ENCODE measurements at places on chromosomes 12 and 14. TPM values are rescaled to one million over a fixed set of nuclear protein-coding genes. Genes with fewer than 3 reads are reported as not detected.

GRCh38 chr12:131897875-131898274, 3.5 kb downstream of the ULK1 start:
- DNase-seq, result peak; percentile 79

The CLEC2B gene
- 11.5 TPM for total RNA-seq

GRCh38 chr14:102870994-102871831, 51.2 kb upstream of the AMN start:
- DNase-seq, result no peak

- DNase-seq, result peak; percentile 98
Measured at GRCh38 chr12:122021822-122022392, at the start of gene BCL7A. BCL7A (plus strand) TSS chr12:122021884; CDS start chr12:122022092, 208 bp downstream.

DNA sequence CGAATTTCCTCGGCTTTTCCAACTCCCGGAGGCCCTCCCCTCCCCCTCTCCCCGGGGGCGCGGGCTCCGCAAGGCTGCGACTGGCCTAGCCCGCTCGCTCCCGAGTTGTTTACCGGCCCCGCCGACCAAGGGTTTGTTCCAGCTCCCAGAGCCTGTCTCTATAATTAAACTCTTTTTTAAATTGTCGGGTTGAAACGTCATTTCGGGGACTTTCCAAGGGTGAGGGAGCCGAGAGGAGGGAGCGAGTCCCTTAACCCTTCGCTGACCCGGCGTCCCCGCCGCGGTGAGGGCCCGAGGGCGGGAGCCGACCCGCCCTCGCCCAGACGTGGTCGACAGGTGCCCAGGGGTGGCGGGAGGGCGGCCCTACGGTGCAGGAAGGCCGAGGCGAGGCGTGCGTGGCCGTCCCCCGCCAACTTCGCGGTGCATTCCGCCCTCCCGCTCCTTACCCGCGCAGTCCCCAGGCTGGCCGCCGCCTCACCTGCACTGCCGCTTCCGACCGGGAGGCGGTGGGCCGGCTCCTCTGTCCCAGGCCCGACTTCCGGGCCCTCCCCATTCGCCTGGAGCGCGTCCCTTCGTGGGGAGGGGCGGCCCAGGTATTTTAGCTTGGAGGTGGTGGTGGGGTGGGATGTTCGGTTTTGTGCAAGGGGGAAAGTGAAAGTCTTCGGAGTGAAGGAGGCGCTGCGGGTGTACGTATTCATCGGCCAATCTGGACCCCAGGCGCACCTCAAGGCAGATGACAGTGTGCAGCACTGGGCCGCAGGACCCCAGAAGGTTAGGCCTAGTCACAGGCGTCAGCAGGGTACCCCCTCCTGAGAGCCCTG, 2.9 kb upstream of the ZFP36L1 start:
- peak; percentile 89 for DNase-seq

The TSPAN11 gene
- total RNA-seq, result 10.0 TPM

DNA sequence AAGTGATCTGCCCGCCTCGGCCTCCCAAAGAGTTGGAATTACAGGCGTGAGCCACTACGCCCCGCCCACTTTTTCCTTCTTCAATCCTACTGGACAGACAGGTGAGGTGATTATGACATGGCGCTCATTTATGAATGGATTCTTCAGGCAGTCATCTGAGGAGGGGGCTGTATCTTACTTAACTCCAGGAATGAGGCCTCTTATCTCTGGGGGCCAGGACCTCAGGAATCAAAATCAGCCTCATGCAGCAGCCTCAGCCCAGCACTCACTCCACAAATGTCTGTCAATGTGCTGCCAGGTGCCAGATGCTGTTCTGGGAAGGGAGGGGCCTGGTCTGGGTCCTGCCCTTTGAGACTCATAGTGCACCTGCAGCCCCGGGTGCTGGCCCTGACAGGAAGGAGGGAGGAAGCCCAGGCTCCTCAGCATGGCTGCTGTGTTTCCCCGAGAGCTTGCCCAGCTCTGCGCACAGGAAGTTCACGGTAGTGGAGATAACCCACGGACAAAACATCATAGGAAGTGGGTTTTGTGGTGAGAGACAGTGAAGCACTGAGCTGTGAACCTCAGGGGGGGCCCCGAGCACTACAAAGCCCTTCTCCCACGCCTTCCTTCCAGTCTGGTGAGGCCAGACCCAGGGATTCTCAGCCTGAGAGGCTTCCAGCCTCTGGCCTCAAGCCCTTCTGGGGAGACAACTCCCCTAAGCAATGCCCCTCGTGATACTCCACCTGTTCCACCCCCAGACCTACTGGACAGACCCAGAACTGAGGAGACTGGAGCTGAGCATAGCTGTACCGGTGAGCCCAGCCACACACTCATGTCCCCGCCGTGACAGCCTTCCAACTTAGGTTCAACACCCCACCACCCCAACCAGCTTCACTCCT, 22.3 kb downstream of the GALNT6 start:
- no peak for DNase-seq

DNA sequence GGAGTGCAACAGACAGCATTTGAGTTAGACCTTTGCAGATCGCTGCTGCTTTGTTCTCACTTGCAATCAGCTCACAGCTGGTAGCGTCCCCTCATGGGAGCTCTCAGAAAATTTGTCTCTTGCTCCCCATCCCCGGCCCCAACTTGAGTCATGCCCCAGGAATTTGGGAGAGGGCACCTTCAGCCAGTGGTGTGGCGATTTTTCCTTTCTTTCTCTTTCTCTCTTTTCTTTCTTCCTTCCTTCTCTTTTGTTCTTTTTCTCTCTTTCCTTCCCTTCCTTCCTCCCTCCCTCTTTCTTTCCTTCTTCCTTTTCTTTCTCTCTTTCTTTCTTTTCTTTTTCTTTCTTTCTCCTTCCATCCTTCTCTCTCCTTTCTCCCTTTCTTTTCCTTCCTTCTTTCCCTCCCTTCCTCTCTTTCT, 34.2 kb upstream of the MAP1LC3B2 start:
- DNase-seq, result peak; percentile 66

DNA sequence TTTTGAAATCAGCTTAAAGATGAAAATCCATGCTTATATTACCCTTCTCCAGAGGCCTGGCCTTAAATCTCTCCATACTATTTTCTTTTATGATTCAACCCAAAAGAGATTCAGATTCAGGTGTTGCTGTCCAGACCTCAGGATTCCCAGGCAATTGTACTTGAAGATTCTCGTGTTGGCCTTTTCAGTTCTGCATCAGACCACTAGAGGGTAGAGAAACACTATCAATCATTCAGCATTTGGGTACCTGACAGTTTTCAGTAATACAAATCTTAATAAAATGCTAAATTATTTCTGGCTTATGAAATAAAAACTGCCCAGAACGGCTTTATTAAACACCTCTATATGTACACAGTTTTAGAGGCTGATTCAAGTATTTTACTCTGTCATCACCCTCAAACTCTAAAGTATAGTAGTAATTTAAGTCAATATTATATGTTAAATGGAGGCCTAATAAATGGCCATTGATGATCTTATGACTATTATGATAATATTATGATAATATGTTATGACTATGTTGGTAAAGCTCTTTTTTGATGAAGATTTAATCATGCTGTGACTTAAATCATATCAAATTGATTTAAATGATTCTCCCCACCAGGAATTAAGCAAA, 301.1 kb downstream of the DUSP6 start:
- DNase-seq, result peak; percentile 65

The PRMT5 gene
- 56.3 TPM for total RNA-seq

The PHETA1 gene
- 8.3 TPM for total RNA-seq

DNA sequence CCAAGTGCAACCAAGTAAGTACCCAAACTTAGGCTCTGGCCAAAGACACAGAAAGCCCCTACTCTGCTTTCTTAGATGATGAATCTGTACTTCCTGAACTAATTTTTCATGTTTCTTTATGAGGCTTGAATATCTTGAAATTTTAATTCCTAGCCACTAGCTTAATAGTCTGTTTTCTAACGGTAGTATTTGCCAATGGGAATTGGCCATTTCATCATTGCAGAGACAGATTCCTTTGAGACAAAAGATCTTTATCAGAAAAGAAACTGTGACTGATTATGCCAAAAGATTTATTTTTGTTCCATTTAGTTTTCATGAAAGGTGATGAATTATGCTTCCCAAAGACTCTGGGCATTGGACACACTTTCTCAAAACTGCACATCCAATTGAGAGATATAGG, 48.7 kb downstream of the DAD1 start:
- no peak for DNase-seq

DNA sequence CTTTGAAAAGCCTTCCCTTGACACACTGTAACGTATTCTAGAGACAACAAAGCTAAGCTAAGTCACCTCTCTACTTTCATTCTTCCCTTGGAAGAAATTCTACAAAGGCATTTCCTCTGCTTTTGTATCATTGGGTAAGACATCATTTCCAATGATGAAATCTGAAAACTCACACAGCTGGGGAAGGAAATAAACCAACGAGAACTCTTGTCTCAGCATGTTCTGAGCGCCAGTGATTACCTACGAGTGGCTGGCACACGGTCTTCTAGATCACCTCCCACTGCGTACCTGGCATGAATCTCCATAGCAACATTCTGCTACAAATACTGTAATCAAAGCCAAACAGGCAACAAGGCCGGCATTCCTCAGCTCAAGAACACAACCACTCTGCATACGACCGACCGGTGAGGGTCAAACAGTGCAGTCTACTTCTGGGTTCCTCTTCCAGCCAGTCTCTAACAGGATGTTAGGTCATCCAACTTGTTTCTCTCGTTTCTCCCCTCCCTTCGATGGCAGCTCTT, 7.6 kb downstream of the VPS37B start:
- DNase-seq, result no peak

The NTS gene
- not detected for total RNA-seq

DNA sequence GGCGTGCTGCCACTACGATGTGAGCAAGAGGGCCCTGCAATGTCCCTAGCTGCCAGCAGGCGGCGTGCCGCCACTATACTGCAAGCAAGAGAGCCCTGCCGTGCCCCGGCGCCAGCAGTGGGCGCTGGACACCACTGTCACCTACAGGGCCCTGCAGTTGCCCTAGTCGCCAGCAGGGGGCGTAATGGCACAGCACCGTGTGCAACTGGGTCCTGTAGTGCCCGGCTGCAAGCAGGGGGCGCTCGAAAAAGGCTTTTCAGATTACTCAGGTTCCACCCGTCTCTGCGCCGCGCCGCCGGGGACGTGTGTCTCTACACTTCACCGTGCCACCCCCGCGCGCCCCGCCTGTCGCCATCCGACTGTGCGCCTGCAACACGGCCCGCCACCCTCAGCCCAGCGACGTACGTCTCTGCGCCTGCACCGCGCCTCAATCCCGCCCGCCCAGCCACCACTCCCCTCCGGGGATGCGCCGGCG, 1356.9 kb downstream of the TMEM121 start:
- DNase-seq, result no peak

All from osteoblast (primary cell).